Sciatic nerve (tissue), 2 donors: ENCODE measurements at places on chromosomes 3 and 15.

DNA sequence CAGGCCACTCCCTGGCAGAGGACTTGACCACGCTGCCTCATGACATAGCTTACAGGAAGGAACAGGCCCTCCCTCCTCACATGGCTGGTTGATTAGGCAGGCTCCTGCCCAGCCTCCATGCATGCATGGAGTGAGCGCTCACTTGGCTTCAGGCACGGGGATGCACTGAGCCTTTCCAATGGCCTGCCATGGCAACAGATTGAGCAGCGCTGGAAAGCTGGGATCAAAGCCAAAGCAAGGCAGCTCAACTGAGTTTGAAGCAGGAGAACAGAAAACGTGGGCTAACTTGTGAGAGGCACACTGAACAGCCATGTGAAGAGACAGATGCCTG, 5.9 kb upstream of the GRAMD2A start:
- DNase-seq: no peak

- DNase-seq: no peak
Observed at GRCh38 chr15:91225741-91226140, 125.7 kb downstream of the SV2B start.

DNA sequence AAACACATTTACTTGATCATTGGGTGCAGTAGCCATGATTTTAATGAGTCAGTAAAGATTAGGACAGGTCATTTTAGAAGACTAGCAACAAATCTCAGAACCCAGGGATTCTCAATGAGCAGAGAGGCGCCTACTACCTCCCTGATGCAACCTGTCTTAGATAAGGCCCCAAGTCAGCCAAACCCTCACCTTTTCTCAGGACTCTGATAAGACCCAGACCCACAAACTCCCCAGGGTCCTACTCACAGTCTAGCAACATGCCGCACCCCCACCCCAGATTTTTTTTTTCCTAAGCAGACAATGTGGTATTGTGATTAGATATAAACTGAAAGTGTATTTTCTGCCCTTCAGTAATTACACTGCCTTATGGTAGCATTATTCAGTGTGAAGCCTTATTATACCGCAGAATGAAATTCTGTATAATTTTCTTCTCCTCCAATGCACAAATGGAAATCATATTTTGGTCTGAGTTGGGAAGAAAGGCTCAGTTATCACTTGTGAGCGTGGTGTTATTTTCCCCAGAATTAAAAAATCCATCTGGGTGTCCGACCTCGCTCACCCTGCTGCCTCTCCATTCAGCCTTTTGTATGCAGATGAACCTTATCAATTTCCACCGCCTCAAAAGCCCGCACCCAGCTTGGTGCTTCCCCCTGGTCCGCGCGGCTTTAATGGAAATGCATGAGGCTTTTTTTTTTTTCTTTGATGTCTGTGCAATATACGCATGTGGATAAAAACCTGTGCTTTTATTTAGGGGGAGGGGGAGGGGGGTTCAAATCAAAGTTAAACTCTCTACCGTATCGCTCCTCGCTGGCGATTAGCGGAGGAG, 122.0 kb upstream of the SOX14 start:
- DNase-seq: no peak

GRCh38 chr15:70867911-70868467, 14.0 kb upstream of the LARP6 start:
- peak; percentile 74 for DNase-seq

DNA sequence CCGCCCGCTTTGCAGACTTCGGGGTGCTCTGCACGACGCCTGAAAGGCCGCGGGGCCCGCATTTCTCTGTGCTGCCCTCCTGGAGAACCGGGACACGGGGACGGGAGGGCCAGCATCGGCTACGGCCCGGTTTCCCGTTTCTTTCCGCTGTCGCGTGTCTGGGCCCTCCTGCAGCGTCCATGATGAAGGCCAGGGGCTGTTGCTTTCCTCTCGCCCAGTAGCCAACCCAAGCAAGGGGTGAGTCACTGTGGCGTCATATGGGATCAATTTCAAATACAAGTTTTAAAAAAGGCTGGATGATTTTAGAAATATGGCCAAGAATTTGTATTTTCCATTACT, 435 bp downstream of the SLC35G2 start:
- no peak for DNase-seq
